Stimulated activated CD4-positive, alpha-beta T cell treated with anti-CD3 and anti-CD28 coated beads, Interleukin-1b, Interleukin-23, amount 100 ng/mL, for 48 hours (primary cell): ENCODE measurements at places on chromosomes 16 and 17.
A peak's percentile ranks its signal among the peaks of the same experiment; 100 is the strongest.

DNA sequence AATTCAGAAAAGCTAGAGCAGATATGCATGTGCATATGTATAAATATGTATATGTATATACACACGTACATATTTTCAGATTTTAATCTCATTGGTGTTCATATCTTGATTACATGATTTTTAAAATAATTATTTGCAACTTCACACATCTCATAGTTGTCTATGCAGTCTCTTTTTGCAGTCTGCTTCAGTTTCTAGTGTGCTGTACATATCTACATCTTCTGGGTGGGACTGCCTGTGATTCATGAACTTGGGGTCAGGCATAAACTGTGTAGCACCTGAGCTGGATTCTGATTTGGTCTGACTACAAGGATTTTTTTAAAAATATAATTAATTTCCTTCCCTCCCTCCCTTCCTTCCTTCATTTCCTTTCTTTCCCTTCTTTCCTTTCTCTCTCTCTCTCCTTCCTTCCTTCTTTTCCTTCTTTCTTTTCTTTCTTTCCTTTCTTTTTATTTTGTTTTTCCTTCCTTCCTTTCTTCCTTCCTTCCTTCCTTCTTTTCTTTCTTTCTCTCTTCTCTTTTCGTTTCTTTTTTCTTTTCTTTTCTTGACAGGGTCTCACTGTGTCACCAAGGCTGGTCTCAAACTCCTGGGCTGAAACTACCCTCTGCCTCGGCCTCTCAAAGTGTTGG, 96.5 kb downstream of the TANGO6 start:
- no peak for DNase-seq

- DNase-seq: no peak
Measured at GRCh38 chr17:83061586-83061985, 17.8 kb upstream of the METRNL start.

- no peak for DNase-seq
Measured at GRCh38 chr16:81838794-81839193, 59.7 kb downstream of the PLCG2 start.

DNA sequence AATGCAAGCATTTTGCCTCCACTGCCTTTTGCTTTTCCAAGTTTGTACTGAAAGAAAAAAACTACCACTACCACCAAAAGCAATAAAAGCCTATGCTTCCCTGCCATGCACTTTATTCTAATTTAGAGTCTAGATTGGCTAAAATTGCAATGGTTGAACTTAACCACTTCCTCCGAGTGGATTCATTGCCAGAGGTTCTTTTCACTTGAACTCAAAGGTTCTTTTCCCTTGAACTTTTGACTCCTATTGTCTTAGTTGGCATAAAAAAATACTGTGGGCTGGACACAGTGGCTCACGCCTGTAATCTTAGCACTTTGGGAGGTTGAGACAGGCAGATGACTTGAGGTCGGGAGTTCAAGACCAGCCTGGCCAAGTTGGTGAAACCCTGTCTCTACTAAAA, 319.8 kb upstream of the GOT2 start:
- DNase-seq: no peak

- no peak for DNase-seq
Measured at GRCh38 chr17:27206447-27206846, 87.5 kb upstream of the WSB1 start.

GRCh38 chr16:31093132-31093703, 1.4 kb downstream of the VKORC1 start:
- no peak for DNase-seq

- DNase-seq: peak; percentile 31
Measured at GRCh38 chr16:819336-820043, 19.0 kb upstream of the GNG13 start.

DNA sequence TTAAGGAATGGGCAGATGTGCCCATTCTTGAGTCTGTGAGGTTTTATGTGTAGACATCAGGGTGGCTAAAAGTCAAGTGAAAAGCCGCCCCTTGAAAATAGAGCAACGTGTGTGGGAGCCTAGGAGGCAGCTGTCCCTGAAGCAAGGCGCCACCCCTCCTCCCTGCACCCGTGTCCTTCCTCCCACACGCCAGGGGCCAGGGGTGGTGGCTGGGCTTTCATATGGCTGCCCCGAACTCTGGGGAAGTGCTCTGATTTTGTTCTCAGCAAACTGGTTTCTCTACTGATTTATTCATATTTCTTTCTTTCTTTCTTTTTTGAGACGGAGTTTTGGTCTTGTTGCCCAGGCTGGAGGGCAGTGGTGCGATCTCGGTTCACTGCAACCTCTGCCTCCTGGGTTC, 4.7 kb downstream of the ZNF750 start:
- DNase-seq: no peak

DNA sequence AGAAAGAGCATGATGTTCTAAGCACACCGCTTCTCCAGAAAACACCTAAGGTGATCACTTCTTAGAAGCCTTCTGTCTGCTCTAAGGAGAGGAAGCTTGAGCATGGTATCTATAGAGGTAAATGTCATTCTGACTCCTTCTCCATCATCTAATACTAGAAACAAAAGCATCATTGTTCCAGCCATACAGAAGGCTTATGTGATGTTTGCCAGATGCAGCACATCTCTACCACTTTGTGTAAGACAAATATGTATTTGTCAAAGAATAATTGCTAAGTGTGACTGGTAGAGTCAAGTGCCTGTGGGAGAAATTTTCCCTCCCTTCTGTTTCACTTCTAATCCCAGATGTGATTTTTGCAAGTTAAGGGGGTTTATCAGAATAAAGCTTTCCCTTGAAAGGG, 217.1 kb downstream of the HS3ST3A1 start:
- no peak for DNase-seq

DNA sequence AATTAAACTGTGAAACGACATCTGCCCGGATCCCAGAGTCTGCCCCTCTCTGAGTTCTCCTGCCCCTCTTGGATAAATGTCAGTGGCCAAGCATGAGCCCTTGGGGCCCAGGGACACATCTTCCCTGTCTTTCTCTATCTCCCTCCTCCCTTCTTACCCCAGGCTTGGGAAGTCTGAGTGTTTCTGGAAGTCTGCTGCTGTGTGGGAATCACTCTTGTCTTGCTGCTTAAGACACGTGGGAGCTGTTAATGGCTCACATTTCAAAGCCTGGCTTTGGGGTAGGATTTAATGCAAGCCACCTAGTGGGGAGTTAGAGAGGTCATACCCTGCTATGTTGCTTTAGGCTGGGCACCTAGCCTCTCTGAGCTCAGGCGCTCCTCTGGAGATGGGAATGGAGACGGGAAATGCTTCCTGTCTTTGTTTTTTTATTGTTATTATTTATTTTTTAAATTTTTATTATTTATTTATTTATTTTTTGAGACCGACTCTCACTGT, 218.5 kb upstream of the CIBAR2 start:
- DNase-seq: no peak

GRCh38 chr16:82987767-82988166, 361.0 kb downstream of the CDH13 start:
- no peak for DNase-seq

DNA sequence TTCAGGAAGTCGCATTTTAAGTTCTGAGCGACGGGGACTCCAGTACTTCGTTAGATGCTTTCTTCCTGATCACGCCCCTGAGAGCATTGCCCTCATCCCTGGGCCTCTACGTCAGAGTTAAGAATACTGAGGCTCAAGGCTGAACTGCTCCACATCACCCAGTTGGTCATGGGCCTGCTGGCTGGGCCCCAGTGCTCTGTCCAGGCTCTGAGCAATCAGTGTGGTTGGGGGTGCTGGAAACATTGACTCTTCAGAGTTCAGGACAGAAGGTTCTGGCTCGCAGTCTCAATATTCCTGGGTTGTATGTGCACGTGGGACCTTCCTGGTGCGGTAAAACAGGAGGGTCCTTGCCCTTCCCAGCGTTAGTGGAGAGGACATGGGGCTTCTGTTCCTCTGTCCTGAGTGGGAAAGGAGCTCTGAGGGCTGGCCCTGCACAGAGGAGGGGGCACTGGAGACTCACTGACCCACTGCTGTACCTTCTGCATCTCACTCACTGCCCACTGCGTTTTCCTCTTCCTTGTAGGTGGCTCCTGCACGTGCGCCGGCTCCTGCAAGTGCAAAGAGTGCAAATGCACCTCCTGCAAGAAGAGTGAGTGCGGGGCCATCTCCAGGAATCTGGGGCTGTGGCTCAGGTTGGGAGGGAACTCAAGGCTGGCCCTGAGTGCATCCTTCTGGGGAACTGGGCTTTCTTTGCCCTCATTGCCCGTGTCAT, 518 bp downstream of the MT1E start:
- no peak for DNase-seq

DNA sequence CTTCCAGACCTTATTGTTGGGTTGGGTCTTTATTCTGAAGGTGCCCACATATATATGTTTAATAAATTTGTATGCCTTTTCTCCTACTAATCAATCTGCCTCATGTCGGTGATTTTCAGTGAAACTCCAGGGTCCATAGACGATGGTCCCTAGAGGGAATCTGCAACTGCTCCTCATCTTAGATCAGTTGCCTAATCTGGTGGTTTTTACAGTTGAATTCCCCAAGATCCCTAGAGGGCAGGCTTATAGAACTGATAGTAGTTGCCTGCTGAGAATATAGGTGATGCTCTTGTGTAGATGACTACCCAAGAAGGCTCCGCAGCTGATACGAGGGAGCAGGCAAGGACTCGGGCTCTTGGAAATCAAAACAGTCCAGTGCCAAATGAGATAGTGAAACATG, 619.2 kb upstream of the C16orf82 start:
- no peak for DNase-seq

DNA sequence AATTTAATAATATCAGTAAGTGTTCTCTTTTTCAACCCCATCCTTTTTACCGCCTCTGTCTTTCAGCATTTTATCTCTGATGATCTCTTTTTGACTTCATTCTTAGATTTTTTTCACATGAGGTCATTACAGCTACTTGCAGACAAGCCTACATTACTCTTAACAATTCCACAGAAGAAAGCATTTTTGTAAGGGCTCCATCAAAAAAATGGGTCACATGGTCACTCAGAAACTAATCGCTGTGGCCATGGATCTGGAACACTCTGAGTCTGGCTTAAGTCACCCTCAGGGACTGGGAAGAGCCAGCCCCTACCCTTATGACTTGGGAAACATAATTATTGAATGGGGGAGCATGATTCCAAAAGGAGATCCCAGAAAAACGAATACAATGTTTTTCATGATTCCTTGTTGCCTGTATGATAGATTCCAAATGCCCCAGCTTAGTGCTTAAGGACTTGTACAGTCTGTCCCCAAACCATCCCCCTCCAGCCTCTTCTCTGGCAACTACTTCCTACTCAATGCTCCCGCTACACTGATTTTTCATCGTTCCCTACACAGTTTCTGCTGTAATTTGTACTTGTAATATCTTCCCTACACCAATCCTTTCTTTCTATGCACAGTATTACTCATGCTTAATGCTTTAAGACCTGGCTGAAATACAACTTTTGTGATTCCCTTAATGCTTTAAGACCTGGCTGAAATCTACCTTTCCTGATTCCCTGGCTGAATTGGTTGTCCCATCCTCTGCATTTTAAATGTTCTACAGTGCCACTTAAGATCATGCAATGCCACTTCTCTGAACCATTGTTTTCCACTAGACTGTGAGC, 457.8 kb downstream of the HS3ST4 start:
- DNase-seq: no peak

- peak; percentile 8 for DNase-seq
Measured at GRCh38 chr17:12545877-12546513, 119.7 kb upstream of the MYOCD start.

DNA sequence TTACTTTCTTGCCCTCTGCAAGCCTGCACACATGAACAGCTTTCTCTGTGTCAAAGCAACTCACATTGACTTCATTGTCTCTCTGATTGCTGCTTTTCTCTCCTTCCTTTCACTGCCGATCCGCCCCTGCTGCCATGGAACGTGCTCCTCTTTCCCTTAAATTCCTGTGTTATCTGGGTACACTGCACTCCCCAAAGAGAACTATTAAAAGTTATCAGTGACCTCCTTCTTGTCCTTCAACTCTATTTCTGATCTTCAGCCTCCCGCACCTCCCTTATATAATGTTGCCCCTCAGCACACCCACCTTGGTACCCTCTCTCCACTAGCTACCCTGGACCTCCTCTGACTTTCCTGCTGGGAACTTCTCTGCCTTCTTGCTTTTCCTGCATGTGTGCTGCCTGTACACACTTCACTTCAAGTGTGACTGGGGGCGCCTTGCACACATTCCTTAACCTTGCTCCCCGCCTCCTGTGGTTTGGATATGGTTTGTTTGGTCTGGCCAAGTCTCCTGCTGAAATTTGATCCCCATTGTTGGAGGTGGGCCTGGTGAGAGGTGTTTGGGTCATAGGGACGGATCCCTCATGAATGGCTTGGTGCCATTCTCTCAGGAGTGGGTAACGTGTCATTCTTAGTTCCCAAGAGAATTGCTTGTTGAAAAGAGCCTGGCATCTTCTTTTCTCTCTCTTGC, 26.7 kb upstream of the PMP22 start:
- no peak for DNase-seq

DNA sequence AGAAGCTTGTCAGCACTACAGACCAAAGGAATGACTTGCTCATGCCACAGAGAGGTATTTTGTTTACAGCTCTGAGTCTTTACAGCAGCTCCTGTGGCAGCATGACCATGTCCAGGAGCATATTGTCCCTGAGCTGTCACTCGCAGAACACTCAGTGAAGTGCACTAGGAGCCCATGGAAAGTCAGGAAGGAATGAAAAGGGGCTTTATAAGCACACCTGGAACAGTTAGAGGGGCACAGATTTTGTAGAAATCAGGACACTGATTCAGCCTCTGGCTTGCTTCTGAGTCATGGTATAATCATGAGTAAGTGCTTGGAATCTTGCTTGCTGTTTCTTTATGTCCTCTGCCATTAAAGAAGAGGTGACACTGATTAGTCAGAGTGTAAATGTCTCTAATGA, 41.0 kb downstream of the TADA2A start:
- DNase-seq: no peak

DNA sequence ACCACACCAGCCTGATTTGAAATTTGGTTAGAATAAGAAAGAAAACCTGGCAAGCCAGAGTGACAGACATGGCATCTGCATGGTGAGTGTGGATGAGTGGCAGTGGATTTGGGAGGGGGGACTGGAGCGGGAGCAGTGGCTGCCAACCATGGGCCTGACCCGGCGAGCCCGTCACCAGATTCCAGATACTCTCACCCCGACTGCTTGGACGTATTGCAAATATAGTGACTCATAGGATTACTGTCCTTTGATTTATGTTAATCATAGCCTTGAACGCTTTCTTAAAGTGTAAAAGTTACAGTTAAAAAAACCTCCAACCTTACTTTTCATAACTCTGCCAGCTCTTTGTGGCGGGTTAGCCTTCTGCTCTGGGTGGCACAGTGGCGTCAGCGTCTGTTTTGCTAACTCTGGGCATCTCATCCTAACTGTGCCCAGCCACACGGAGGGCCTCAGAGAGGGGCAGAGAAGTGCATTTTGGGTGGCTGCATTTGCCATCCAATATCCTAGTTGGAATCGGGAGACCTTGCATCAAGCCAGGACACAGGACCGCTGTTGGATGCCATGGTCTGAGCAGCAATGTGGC, 26.8 kb upstream of the FOXK2 start:
- no peak for DNase-seq
